Glutamatergic neuron (in vitro differentiated cells): ENCODE measurements at places on chromosomes 7 and 10. TPM values are rescaled to one million over a fixed set of nuclear protein-coding genes. Genes with fewer than 3 reads are reported as not detected.

Gene FAM53B
- total RNA-seq: 30.5 TPM

Gene IKZF1
- total RNA-seq: 1.1 TPM

Gene HGF
- not detected for total RNA-seq

Gene GCK
- total RNA-seq: 43.9 TPM

Gene SMO
- 5.9 TPM for total RNA-seq

DNA sequence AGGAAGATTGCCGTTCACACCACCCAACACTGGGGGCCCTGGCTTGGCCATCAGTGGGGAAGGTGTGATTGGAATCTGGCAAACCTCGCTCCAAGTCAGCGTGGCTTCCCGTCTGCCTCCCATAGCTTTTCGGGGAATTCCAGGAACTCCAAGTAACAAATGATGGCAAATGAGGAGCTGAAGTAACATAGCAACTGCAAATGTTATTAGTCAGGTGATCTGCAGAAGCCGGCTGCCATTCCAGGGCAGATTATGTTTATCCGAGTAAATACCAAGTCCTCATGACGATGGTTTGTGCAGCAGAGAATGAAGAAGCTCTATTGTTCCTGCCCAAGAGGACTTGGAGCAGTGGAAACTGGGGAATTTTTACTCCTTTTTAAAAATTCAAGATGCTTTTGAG lies 270.5 kb upstream of the PODXL start:
- H3K27me3 ChIP-seq: peaks cover 7% of the 10 kb centered on the region
- no peak overlapping the region for H3K4me3 ChIP-seq
- H3K4me1 ChIP-seq: peaks cover 3% of the 10 kb centered on the region
- no peak overlapping the region for H3K27ac ChIP-seq
- H3K36me3 ChIP-seq: no peaks in the 10 kb centered on the region

DNA sequence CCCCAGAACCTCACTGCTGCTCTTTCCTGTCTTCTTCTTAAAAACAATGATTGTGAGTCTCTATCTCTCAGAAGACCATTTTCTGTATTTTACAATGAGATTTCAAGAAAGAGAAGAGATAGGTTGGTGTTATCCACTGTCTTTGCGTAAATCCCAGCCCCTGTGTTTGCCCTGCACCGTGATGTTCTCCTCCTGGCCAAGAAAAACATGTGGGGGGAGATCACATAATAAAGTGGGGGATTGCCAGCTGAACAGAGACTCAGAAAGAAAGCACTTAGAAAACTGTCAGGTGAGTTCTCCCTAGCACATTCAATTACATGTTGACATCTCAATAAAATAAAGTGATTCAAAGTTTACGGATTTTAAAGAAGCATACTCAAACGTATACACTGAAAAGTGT lies 105.0 kb upstream of the PITRM1 start:
- DNase-seq: no peak
- H3K36me3 ChIP-seq: peaks cover 6% of the 10 kb centered on the region
- H3K4me1 ChIP-seq: no peaks in the 10 kb centered on the region
- no peak overlapping the region for H3K27ac ChIP-seq
- no peak overlapping the region for H3K4me3 ChIP-seq

DNA sequence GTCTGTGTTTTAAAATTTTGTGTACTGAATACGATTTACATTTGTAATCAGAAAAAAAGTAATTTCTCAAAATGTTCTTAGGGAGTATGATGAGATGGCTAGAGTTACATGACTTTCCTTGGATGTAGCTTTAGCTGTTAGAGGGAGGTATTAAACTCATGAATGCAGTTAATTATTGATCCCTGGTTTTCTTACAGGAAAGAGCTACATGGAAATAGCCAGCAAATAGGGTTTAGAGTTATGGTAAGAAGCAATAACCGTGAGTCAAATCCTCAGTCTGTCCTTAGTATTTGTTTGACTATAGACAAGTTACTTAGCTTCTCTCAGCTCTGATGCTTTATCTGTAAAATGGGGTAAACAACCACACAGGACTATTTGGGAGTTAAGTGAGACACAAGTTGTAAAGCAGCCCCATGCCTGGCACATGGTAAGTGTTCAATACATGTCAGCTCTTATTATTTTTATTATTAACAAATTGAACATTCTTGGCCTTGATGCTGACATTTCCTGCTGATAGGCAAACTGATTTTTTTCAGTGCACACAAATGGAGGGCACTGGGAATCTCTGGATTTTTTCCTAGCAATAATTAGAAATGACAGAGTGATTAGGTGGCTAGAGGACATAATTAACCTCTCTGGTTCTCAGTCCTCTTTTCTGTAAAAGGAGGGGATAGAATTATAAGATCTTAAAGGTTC lies 204.5 kb upstream of the PHYHIPL start:
- H3K27me3 ChIP-seq: peaks cover 2% of the 10 kb centered on the region
- DNase-seq: no peak
- no peak overlapping the region for H3K4me3 ChIP-seq
- H3K4me1 ChIP-seq: peaks cover 14% of the 10 kb centered on the region
- H3K36me3 ChIP-seq: no peaks in the 10 kb centered on the region
- H3K27ac ChIP-seq: no peak overlapping the region

DNA sequence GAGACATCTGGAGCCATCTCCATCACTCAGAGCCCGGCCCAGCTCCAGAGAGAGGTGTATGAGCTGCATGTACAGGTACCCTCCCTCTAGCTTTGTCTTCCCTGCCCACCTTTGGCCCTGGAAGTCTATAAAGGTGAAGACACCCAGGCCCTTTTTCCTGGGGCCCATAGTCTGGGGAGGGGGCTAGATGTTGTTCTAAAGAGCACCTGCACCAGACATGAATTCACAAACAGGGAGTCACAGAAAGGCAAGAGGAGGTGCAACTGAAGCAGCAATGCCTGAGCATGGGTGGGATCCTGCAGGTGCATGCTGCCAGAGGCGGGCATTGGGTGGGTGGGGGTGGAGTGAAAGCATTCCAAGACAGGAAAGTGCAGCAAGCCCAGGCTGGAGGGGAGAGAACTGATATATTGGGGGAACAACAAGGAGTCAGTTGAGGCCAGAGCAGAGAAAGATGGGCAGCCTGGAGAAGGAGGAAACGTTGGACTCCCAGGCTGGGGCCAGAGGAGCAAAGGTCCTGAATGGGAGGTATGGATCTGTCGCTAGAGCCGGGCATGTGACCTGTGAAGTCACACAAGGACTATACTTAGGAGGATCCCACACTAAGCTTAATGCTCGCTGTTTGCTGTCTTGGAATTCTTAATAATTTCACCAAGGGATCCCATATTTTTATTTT lies 11.7 kb downstream of the CDHR1 start:
- H3K4me1 ChIP-seq: peaks cover 3% of the 10 kb centered on the region
- H3K27ac ChIP-seq: no peak overlapping the region
- DNase-seq: no peak
- no peaks in the 10 kb centered on the region for H3K36me3 ChIP-seq
- peaks cover 5% of the 10 kb centered on the region for H3K27me3 ChIP-seq

- H3K4me3 ChIP-seq: no peak overlapping the region
- no peak overlapping the region for H3K27ac ChIP-seq
- no peaks in the 10 kb centered on the region for H3K36me3 ChIP-seq
- DNase-seq: no peak
Observed at GRCh38 chr10:102767428-102768160, 23.8 kb downstream of the WBP1L start.

GRCh38 chr10:50231515-50232260 lies 19.6 kb downstream of the ASAH2 start:
- no peak overlapping the region for H3K4me3 ChIP-seq
- no peak overlapping the region for H3K27ac ChIP-seq
- DNase-seq: no peak
- H3K4me1 ChIP-seq: no peaks in the 10 kb centered on the region

DNA sequence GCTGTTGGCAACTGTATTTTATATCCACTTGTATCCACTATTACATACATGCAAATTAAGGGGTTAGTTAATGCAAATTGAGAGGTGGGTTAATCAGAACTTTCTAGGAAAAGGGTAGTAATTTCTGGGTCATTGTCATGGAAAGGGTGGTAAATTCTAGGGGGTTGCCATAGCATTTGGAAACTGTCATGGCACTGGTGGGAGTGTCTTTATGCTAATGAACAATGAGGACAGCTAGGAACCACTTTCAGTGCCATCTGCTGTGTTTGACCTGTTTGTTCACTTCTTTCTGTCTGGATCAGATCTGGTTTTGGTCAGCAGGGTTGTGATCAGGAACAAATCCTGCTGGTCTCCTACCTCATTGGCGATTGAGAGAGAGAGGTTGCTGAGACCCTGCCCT lies 283.3 kb upstream of the PRKCQ start:
- no peak for DNase-seq
- no peak overlapping the region for H3K4me3 ChIP-seq
- H3K4me1 ChIP-seq: peaks cover 5% of the 10 kb centered on the region
- no peaks in the 10 kb centered on the region for H3K27me3 ChIP-seq
- H3K27ac ChIP-seq: no peak overlapping the region

DNA sequence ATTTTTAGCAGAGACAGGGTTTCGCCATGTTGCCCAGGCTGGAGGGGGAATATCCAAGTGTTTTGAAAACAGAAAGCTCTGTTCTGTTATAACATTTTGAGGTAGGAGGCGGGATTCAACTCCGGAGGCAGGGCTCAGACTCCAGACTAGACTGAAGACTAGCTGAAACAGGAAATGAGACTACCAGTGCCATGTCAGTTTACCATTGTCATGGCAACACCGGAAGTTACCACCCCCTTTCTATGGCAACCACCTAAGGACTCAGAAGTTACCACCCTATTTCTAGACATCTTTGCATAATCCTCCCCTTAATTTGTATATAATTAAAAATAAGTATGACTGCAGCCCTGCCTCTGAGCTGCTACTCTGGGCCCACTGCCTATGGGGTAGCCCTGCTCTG lies 1069.1 kb upstream of the AUTS2 start:
- H3K4me1 ChIP-seq: peaks cover 2% of the 10 kb centered on the region
- peaks cover 2% of the 10 kb centered on the region for H3K27me3 ChIP-seq
- H3K4me3 ChIP-seq: no peak overlapping the region
- no peaks in the 10 kb centered on the region for H3K36me3 ChIP-seq

DNA sequence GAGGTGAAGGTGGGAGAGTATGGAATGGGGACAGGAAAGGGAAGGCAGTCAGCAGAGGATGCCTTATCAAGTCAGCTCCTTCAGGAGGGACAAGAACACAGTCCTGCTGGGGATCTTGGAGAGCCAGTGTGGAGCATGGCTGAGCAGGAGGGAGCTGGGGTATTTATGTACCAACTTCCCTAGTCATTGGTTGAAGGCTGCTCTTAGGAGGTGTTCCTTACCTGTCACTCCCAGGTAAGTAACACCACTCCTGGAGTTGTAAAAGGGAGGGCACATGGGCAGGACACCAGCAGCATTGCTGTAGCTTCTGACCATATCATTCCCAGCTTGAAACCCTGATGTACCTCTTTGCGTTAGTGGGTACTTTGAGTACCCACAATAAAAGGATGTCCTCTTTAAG lies 29.8 kb downstream of the SLC29A3 start:
- H3K27me3 ChIP-seq: peaks cover 4% of the 10 kb centered on the region
- H3K4me1 ChIP-seq: peaks cover 26% of the 10 kb centered on the region
- H3K36me3 ChIP-seq: no peaks in the 10 kb centered on the region
- no peak overlapping the region for H3K4me3 ChIP-seq
- no peak overlapping the region for H3K27ac ChIP-seq

- peaks cover 3% of the 10 kb centered on the region for H3K27me3 ChIP-seq
- no peak for DNase-seq
- peaks cover 3% of the 10 kb centered on the region for H3K4me1 ChIP-seq
- H3K4me3 ChIP-seq: no peak overlapping the region
- H3K27ac ChIP-seq: no peak overlapping the region
- H3K36me3 ChIP-seq: no peaks in the 10 kb centered on the region
Observed at GRCh38 chr7:100132126-100132525, 5.4 kb downstream of the MBLAC1 start.

GRCh38 chr7:77238703-77239136 lies 39.1 kb upstream of the FGL2 start:
- no peak for DNase-seq
- H3K36me3 ChIP-seq: no peaks in the 10 kb centered on the region
- no peaks in the 10 kb centered on the region for H3K4me1 ChIP-seq
- peaks cover 2% of the 10 kb centered on the region for H3K27me3 ChIP-seq
- no peak overlapping the region for H3K27ac ChIP-seq

- no peaks in the 10 kb centered on the region for H3K27me3 ChIP-seq
- no peak overlapping the region for H3K27ac ChIP-seq
- no peak overlapping the region for H3K4me3 ChIP-seq
- H3K36me3 ChIP-seq: no peaks in the 10 kb centered on the region
Observed at GRCh38 chr7:14834456-14834855, 68.1 kb downstream of the DGKB start.

GRCh38 chr10:118020365-118020764 lies 26.4 kb downstream of the RAB11FIP2 start:
- peaks cover 11% of the 10 kb centered on the region for H3K4me1 ChIP-seq
- H3K27me3 ChIP-seq: peaks cover 4% of the 10 kb centered on the region
- no peak overlapping the region for H3K27ac ChIP-seq
- H3K4me3 ChIP-seq: no peak overlapping the region
- no peaks in the 10 kb centered on the region for H3K36me3 ChIP-seq

DNA sequence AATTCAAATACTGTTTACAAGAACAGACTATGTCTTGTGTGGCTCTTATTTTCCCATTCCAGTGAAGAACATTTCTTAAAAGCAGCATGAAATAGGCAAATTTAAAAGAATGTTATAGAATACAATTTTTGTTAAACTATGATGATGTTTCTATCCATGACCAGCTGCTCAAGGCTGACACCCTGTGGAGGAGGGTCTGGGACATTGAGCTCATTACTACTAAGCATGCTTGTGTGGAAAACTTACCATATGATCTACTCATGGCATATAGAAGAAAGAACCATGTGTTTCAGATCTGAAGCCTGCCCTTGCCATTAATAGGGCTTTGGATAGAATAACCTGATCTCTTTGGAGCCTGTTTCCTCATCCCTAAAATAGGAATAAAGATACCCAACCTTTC lies 125.0 kb downstream of the FOXP2 start:
- H3K4me1 ChIP-seq: peaks cover 44% of the 10 kb centered on the region
- H3K36me3 ChIP-seq: no peaks in the 10 kb centered on the region
- DNase-seq: peak; percentile 26
- no peaks in the 10 kb centered on the region for H3K27me3 ChIP-seq

DNA sequence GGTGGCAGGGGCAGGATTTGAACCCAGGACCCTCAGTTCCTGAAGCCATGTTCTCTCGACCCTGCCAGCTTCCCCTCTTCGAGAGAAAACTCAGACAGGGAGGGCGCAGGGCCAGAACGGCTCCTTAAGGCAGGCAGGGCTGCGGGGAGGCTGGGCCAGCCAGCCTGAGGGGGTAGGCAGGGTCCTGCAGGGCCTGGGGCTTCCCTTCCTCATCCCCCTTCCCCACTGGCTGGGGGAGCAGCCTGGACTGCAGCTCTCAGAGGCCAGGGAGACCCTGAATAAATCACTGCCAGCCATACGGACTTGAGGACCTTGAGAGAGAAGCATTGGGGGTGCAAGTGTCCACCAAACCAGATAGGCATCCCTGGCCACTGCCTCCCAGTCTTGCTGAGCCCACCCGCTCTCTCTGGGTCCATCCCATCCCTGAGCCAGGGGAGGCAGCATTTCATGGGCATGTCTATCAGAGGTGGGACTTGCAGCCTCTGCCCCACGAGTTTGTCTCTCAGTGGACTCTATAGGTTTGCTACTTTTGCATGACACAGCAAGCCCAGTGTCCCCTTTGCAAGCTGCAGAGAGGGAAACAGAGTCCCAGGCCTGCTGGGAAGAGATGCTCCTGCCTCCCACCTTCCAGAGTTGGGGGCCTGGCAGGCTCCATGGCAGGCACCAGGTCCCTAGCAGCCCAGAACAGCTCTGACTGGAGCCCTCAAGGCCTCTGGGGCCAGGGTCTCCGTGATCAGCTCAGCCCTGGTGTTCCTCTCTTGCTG lies 70.9 kb downstream of the MYL10 start:
- no peak for DNase-seq
- H3K27ac ChIP-seq: no peak overlapping the region
- H3K4me1 ChIP-seq: no peaks in the 10 kb centered on the region
- no peaks in the 10 kb centered on the region for H3K36me3 ChIP-seq
- H3K27me3 ChIP-seq: peaks cover 2% of the 10 kb centered on the region
- H3K4me3 ChIP-seq: no peak overlapping the region

- H3K27me3 ChIP-seq: no peaks in the 10 kb centered on the region
- no peak overlapping the region for H3K4me3 ChIP-seq
- H3K4me1 ChIP-seq: peaks cover 9% of the 10 kb centered on the region
- no peak for DNase-seq
- no peak overlapping the region for H3K27ac ChIP-seq
Observed at GRCh38 chr7:110861163-110861562, 229.8 kb upstream of the LRRN3 start.
